ENCODE measurements at places on chromosomes 2 and 18.

- DNase-seq, result no peak
Measured at GRCh38 chr2:101803128-101803527, 105.6 kb downstream of the MAP4K4 start.

DNA sequence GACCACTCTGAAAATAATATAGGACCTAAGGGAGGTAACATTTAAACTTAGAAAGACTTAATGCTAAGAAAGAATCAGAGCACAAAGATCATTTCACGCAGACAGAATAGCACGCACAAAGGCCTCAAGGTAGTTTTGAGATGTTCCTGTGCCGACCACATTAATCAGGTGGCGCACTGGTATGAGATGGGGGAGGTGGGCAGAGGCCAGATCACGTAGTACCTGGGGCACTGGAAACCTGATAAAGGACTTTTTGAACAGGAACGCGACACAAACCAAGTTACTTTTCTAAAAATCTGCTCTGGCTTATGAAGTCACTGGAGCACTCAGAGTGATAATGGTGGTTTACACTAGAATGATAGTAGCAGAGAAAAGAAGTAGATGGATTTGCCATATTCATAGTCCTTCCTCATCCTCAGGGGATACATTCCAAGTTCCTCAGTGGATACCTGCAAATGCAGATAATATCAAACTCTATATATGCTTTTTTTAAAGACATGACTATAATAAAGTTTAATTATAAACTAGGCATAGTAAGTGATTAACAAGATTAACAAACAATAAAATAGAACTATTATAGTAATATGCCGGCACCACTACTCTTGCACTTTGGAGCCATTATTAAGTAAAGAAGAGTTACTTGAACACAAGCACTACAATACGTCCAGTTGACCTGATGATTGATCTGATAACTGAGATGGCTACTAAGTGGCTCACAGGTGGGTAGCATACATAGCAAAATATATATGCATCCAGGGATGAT lies 42.6 kb upstream of the CDCA7 start:
- DNase-seq, result no peak

DNA sequence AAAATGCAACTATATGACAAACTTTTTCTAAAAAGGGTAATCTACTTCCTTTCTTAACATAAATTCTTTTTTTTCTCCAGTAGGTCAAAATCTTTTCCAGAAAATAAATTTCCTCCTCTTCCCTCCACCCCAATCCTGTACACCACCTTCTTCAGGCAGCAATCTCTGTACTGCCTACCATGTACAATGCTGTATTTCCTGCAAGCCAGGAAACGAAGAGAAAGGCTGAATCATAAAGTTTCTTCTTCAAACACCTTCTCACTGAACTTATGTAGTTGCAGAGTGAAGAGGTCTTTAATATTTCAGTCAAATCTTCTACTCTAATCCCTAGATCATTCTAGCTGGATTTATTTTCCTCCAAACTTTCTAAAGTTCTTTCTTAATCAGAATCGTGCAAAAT lies 18.2 kb upstream of the C2orf66 start:
- DNase-seq, result no peak

DNA sequence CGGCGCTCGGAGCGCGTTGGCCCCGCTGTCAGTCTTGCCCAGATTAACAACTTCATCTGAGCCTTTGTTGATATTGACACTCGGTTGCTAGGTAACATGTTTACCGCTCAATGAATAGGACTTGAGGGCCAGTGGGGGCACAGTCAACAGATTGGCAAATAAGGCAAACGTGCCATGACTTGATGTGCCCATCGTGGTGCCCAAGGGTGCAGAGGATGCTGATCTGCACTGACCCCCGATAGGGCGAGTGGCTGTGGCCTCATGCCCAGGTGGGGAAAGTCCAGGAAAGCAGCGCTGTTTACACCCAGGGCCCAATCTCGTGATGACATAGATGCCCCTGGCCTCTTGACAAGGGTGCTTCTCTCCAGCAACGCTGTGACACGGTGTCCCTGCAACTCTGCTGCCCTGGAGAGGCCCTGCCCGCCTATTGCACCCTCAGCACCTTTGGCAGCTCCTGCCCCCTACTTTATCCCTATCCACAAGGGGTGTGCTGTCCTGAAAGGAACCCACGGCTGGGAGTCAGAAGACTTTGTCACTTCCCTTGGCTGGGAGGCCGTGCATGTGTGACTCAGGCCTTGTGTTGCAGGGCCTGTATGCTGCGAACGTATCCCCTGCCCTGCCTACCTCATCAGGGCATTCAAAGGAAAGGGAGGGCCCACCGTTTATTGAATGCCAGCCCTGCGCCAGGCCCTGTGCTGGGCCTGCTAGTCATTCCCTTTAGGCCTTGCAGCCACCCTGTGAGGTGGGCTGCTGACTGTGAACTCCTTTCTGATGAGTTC lies 158.0 kb downstream of the INHBB start:
- DNase-seq, result no peak

GRCh38 chr18:21763846-21764646 lies 23.5 kb downstream of the MIB1 start:
- DNase-seq, result no peak

GRCh38 chr18:12744103-12744502 lies 41.3 kb downstream of the PSMG2 start:
- no peak for DNase-seq

- DNase-seq, result no peak
Measured at GRCh38 chr2:222451224-222451674, 26.9 kb downstream of the SGPP2 start.

DNA sequence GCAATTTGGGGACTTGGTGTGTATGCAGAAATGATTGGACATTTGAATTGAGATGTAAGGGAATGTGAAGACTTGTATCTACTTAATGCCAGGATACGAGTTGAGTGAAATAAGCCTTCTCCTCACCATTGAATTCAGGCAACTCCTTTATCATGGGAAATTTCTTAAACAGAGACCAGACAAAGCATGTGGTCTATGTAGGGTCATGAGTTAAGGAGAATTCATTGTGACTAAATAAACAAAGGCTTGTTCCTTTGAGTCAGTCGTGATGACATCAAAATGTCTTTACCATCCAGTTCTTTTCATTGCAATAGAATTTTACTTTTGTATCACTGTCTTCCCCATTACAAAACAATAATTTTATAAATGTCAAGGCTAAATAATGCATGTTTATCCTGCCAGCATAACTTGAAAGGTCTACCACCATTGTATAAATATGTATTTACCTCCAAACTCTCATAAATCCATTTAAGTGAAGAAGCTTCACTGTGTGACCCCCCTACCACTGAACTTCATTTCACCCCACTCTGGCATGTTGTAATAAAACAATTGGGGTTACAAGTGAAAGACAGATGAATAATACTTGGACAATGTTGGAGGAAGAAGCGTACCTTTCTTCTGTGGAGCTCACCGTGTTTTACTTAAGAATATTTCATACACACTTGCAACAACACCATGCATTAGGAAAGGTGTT lies 149.4 kb downstream of the EPHA4 start:
- no peak for DNase-seq

GRCh38 chr2:159155791-159156190 lies 130.7 kb downstream of the WDSUB1 start:
- no peak for DNase-seq

DNA sequence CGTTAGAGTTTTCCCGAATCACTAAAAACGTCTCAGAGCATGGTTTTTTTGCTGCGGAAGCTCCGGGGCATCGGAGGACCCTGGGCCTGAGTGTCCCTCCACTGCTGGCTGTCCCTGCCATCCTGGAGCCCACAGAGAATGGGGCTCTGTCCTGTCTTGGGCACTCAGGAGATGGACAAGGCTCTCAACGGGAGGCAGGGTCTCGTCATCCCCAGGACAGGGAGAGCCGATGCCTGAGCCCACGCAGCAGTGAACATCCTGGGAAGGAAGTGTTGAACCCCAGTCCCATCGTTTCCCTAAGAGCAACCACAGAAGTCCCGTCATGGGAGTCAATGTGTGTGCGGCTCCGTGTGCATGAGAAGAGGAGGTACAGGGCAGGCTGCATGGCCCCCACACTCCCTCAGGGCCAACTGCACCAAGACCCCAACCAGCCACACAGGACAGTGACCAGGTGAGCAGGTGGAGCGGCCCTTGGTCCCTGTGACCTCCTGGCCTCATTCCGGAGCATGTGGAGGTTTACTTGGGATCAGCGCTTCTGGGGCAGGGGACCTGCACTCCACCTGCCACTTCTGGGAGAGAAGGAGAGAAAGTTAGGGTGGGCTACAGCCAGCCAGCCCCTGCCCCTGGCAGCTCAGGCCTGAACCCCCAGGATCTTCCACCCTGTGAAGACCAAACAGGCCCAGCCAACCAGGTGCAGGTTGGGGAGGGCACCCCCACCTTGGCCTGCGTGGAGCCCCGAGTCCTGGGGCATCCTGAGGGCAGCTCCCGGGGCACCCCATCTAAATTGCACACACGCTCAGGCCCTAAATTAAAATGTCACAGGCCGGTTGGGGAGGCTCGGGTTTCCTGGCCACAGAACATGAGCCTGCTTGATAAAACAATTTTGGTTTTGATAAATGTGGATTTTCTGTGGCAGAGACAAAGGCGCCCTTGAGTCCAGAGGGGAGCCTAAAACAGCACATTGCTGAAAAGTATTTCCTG lies 3.1 kb upstream of the SNED1 start:
- no peak for DNase-seq

- no peak for DNase-seq
Measured at GRCh38 chr2:43149482-43150107, 76.8 kb downstream of the ZFP36L2 start.

DNA sequence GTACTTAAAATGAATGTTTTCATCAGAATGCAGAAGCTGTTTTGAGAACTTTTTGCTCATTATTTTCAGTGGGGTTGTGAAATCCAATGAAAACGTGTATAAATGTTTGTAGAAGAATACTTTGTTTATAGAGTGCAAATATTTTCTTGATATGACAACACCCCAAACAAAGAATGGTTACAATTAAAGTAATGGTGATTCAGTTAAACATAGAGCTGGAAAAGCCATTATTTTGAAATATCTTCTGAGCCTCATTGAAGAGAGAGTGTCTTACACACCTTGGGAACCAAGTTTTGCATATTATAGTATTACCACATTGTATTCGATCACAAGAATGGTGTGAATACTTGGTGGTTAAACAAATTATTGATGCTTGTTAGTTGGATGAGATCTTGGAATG lies 48.7 kb downstream of the SPTBN1 start:
- DNase-seq, result no peak

- no peak for DNase-seq
Measured at GRCh38 chr2:19536136-19536535, 177.7 kb upstream of the OSR1 start.

DNA sequence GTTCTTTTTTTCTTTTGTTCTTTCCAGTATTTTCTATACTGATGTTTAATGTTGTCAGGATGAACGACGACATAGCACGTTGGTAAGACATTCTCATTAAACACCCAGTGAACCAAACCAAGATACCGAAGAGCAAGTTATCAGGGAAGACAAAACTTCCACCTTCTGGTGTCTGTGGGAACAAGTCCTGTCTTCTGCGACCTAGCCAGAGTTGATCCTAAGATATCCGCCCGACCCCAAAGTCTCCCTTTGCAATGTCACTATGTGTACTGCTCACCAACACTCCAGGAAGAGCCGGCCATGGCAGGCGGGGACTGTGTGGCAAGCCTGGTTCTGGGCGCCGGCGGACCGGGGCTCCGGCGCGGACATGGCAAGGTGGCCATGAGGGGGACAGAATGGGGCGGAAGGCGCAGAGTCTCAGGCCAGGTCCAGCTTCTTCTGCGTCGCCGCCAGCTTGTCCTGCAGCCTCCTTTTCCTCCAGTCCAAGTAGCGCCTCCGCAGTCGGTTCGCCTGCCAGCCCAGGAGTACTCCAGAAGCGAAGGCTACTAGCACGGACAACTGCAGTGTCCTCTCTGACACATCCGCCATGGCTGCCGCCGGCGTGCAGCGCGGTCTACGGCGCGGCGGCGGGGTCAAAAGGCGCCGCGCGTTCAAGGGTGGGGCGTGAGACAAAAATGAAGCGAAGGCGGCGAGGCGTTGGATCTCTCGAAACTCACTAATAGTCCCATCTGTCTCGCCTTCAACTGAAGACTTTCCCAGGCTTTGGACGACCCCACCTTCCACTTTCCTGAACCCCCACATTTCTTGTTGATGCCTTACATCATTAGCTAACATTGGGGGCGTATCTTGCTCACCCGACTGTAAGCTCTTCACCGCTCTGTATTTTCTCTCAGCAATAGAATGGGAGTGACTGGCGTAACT lies at the start of gene MTLN:
MTLN (minus strand) TSS at position 610 of the 921 bp plus-strand sequence; CDS start at position 588, 22 bp downstream.
- peak; percentile 30 for DNase-seq

GRCh38 chr2:67752199-67752598 lies 310.6 kb downstream of the C1D start:
- no peak for DNase-seq

- no peak for DNase-seq
Measured at GRCh38 chr2:2623939-2624338, 292.9 kb upstream of the MYT1L start.

Measured in stimulated activated CD8-positive, alpha-beta memory T cell treated with anti-CD3 and anti-CD28 coated beads, Interleukin-7, amount 100 ng/mL, for 1 hour (primary cell).